ENCODE measurements at places on chromosomes 1 and 21.

DNA sequence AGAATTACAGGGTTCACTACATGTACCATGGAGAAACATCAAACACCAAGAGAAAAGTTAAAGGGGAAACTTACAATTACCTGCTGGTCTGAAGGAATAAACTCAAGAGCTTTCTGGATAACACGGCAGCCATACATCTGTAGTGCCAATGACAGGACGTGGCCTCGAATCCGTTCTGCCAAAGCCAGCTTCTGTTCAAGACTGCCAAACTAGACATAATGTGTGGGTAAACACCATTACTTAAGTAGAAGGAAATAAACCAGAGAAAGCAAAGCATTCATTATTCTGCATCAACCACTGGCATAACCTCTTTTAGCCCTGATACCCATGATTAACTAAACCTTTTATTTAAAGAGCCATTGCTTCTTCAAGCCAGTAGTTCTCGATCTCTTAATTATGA lies 41.5 kb upstream of the SDC3 start:
- peak; percentile 47 for DNase-seq

DNA sequence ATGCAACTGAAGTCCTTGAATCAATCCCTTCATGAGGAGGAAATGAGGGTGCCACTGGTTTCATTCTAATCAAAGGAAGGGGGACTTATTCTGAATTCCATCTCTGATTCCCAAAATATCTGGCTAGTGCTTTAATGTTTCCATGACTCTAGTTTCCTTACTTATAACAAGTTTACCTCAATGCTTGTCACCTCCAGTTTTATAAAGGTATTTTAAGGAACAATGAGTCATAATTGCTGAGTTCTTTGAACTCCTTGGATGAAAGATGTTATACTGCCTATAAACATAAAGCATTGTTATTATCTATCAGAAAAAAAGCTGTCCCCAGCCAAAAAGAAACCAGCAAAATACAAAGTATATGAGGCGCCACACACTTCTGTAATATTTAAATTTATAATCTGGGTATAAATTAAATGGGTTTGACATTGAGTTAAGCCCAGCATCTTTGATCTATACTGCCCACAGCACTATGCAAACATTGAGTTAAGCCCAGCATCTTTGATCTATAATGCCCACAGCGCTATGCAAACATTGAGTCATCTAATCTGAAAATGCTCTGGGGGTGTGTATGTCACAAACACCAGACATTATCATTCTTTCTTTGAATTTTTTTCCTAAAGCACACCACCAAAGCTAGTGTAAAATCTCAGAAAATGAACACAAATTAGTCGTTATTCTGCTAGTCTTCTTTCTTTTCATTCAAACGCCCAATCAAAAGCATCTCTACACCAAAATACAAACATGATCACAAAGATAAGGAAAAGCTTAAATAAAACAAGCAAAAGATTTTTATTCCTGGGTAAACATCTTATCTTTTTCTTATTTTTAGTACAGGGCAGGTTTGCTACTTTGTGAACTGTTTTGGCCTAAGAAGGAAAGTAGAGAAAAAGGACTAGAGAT lies 11.5 kb upstream of the CXADR start:
- DNase-seq, result no peak

DNA sequence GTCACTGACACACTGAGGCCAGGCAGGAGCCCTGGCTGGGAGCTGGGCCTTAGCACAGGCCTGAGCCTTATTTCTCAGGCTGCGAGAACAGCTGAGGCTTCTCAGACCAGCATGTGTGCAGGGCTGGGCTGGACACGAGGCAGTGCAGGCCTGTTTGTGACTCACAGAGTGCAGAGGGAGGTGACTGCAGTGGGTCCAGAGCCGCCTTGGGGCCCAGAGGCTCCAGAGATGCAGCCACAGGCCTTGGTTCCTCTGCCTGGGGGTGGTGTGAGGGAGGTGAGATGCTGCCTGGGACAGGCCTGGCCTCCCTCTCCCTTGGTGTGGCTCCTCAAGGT lies 61.2 kb upstream of the ETV3 start:
- no peak for DNase-seq

- DNase-seq, result no peak
Measured at GRCh38 chr1:45922813-45923212, 119.4 kb downstream of the MAST2 start.

GRCh38 chr1:93078203-93078602 lies 880 bp upstream of the MTF2 start:
- no peak for DNase-seq

GRCh38 chr1:21704145-21704544 lies 35.0 kb upstream of the RAP1GAP start:
- DNase-seq, result no peak

GRCh38 chr1:42835422-42835821 lies 11.0 kb upstream of the ZNF691 start:
- no peak for DNase-seq

DNA sequence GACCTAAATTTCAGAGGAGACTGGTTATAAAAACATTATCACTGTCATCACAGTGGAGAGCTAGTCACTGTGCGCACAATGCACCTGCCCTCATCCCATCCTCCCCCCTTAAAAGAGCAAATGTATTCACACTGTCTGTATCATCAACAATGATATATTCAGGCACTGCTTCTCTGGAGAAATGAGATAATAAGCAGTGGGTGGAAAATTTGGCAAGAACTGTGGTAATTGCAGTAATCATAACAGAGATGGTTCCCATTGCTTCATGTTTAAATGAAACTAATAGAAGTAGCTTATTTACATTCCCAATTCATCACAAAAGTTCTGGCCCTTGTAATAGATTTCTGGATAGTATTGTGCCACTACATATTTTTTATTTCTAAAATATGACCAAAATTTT lies 867.4 kb upstream of the ADGRL2 start:
- no peak for DNase-seq

DNA sequence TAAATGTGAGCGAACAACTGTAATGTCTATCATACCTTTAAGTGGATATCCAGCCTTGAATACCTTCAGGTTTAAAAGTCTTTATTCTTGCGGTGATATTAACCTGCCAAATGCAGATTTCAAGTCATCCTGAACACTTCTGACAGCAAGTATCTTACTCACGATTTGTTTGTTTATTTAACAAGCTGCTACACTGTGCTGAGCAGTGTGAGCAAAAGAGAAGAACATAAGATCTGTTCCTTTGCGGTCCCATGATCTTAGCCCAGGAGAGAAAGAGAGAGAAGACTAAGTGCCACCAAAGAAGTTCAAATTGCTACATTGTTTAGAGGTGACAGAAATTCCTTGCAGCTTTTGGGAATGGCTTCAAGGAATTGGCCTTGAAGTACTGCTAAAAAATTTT lies 9.5 kb upstream of the IL24 start:
- no peak for DNase-seq

GRCh38 chr21:15842565-15842880 lies 112.7 kb downstream of the USP25 start:
- no peak for DNase-seq

DNA sequence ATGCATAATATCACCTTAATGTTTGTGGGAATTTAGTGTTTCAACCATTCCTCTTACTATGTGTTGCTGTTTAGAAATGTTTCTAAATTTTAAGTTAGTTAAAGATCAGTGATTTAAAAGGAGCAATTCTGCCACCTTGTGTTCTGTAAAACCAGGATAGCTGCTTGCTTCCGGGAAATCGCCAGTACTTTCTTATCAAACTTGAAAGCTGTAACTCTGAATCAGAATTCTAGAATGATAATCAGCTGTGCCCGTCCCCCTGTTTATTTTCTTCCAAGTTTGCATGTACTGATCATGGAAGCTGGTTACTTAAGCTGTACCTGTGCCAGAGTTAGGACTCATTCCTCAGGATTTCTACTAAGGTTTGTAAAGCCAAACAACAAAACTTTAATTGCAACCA lies 656.4 kb downstream of the LTN1 start:
- no peak for DNase-seq

GRCh38 chr1:67367370-67368045 lies 59.8 kb downstream of the IL12RB2 start:
- DNase-seq, result peak; percentile 69

- DNase-seq, result no peak
Measured at GRCh38 chr1:204885790-204886189, 15.1 kb downstream of the NFASC start.

DNA sequence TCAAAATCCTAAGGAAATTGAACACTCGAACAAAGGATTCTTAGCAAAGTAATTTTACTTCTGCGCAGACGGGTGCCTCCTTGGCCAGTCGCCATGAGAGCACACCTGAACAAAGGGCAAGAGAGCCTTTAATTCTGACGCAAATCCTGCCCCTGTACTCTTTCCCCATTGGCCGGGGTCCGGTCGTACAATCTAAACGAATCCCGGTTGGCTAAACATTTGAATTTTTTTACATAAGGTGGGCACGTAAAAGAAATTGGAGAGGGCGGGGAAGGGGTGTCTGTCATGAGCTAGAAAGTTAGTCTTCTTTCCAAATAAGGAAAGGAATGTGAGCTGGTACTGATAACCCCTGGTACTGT lies 8.2 kb upstream of the IL22RA1 start:
- DNase-seq, result peak; percentile 97

- DNase-seq, result no peak
Measured at GRCh38 chr1:223328566-223328965, 35.4 kb downstream of the SUSD4 start.

GRCh38 chr1:42334240-42335049 lies 590 bp downstream of the FOXJ3 start:
- DNase-seq, result no peak

DNA sequence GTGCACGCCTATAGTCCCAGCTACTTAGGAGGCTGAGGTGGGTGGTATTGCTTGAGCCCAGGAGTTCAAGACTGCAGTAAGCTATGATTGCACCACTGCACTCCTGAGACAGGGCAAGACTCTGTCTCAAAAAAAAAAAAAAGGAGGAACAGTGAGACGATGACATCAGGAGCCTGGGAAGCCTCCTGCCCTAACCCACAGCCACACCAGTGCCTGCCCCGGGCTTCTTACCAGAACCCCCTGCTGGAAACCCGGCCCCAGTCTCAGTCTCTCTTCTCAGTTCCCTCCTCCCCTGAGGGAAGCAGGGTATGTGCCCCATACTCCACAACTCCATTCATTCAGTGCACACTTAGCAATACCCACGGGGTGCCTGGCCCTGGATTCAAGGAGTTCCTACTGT lies 9.1 kb downstream of the COL8A2 start:
- DNase-seq, result no peak

- no peak for DNase-seq
Measured at GRCh38 chr1:59236721-59237545, 60.0 kb upstream of the FGGY start.

- DNase-seq, result no peak
Measured at GRCh38 chr1:115888976-115889375, 48.0 kb upstream of the NHLH2 start.

DNA sequence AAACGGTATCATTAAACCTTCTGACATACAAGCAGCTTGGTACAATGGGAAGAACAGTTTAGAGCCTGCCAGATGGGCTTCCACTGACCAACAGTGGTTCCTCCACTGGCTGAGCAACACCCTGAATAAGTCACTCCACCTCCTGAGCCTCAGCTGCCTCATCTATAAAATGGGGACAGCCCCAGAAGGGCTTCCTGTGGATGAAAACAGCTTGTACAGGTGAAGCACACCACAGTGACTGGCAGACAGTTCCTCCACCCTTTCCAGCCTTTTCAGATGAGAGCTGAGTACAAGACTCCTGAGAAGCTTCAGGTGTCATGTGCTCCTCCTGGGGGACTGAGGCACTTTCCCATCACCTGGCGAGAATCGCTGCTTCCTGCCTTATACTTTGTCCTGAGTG lies 2.1 kb downstream of the CAPZB start:
- no peak for DNase-seq

DNA sequence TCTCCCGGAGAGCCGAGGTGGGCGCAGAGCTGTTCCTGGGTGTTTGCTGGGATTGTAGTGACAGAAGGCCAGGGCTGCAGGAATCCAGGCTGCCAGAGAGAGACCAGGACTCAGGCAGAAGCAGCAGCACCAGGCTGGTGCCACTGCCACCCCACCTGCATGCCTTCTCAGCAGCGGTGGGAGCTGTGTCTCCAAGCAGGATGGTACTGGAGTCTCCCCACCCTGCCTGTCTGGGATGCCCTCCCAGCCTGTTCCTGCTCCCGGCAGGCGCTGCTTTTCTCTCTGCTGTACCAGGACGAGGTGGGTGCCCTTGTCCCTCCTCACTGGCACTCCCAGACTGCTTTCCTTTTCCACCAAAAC lies 4.5 kb upstream of the HES4 start:
- DNase-seq, result no peak

GRCh38 chr1:151221616-151222015 lies 23.3 kb downstream of the PIP5K1A start:
- no peak for DNase-seq

- DNase-seq, result no peak
Measured at GRCh38 chr1:110914676-110915075, 41.7 kb downstream of the CD53 start.

DNA sequence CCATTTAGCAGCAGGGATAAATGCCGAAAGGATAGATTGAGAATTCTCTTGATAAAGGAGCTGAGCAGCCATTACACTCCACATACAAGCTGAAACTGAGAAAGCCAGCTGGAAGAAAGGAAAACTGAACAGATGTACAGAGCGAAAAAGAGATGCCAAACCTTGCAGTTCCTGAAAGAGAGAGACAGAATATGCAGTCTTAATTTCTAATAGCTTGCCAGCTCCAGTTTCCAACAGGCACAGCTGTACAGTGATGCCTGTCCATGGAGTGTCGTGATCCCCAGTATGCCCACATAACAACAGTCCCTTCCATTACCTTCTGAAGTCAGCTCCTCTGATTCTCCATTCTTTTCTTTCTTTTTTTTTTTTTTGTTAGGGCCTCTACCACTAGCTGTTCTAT lies 22.7 kb downstream of the ABL2 start:
- no peak for DNase-seq

GRCh38 chr1:96340686-96341085 lies 380.9 kb upstream of the PTBP2 start:
- no peak for DNase-seq

- peak; percentile 95 for DNase-seq
Measured at GRCh38 chr1:158203693-158204457, 23.2 kb downstream of the CD1D start.

GRCh38 chr1:224874775-224875174 lies 54.7 kb upstream of the DNAH14 start:
- no peak for DNase-seq

DNA sequence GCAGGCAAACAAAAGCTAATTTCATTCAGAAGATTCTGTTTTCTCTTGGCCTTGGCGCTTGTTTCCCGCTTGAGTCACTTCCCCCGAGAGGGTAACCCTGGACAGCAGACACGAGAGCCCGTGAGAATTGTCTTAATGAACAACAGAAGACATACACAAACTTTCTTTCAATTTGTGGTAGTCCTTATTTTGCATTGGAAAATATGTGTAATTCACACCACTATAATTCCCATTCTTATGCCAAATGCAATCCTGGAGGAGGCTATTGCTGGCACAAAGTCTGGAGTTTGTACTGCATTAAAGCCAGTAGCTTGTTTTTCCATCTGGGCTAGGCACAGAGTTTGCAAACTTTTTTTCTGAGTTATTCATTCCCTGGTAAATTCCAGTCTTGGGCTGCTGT lies 109.8 kb upstream of the IVNS1ABP start:
- no peak for DNase-seq

- no peak for DNase-seq
Measured at GRCh38 chr1:53482441-53483153, 23.4 kb downstream of the DMRTB1 start.
